ENCODE measurements at places on chromosomes 1 and 21. TPM values are rescaled to one million over a fixed set of nuclear protein-coding genes. Genes with fewer than 3 reads are reported as not detected.

GRCh38 chr1:244214009-244214967, 163.2 kb downstream of the ZBTB18 start:
- peak; percentile 99 for DNase-seq

GRCh38 chr1:222889440-222889839, 74.6 kb downstream of the DISP1 start:
- DNase-seq: peak; percentile 20

IGSF21 gene
- total RNA-seq: not detected

- no peak for DNase-seq
Observed at GRCh38 chr1:210532223-210532598, 203.5 kb downstream of the HHAT start.

DIO1 gene
- not detected for total RNA-seq

DNA sequence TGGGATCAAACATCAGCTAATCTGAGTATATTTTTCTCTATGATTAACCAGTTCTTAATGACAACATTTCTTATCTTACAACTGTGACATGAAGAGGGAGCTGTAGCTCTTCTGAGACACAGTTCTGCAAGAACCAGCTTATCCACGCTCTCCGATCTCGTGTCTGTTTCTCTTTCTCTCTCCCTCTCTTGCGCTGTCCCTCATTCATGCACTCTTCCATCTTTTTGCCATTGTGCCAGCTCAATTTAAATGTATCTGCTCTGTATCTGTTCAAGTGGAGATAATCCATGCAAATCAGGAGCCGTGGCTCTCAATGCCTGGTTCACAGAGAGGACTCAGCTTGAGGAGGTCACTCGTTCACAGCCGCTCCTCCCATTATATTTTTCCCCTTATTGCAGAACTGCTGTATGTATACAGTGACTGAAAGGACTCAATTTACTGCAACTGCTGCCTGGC, 494.7 kb upstream of the ADGRL2 start:
- peak; percentile 57 for DNase-seq

GRCh38 chr1:32724678-32725614, 22.4 kb upstream of the SYNC start:
- DNase-seq: peak; percentile 88

DNA sequence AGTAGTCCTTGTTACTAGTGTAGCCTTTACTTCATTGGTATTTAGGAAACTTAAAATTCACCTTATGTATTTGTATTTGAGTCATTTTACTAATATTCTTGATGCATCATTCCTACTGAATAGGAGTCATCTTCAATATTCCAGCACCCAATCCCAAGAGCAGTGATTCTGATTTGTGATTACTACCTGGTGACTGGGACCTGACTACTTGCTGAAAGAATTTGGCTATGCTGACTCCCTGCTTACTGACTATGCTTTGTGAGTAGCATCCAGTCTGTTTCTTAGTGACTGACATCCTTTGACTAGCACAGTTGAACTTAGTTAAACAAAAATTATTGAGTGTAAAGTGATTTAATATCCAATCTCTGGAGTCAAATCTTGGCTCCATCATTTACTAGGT, 129.9 kb upstream of the NEGR1 start:
- DNase-seq: no peak

PPIH gene
- total RNA-seq: 22.6 TPM

BACE2 gene
- total RNA-seq: 696 TPM

DNA sequence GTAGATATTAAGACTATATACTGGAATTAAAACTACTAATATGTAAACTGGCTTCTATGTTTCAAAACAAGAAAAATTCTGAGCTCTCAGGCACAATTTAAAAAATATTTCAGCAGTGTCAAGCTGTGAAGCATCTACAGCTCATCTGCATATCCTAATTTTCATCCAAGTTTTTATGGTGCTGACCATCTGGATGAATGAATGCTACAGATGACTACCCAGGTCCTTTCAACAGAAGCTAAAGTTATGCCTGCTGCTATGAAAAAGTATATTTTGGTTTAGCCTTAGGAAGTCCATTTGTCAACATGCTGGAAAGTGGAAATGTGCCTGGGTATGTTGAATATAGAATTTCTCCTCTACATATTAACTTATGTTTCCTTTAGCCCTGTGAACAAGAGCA, 206.9 kb downstream of the NEGR1 start:
- DNase-seq: no peak

ALDH4A1 gene
- total RNA-seq: 17.8 TPM

GRCh38 chr1:24015221-24016210, 35.4 kb upstream of the SRSF10 start:
- DNase-seq: peak; percentile 21

DNA sequence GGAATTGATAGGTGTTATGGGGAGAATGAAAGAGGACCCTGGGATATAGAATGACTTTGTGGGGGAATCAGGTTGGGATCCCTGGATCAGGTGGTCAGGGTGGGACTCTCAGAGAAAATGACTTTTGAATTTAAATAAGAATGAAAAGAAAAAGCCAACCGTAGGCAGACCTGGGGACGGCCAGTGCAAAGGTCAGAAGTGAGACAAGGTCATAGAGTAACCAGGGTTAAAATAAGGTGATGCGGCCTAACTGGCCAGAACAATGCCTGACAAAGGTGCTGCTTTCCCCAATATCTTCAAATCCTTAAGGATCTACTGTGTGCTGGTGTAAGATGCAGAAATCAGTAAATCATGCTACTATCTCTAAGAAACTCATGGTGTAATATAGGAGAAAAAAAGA, 238.4 kb upstream of the JUN start:
- no peak for DNase-seq

GRCh38 chr1:211734791-211735190, 59.4 kb upstream of the NEK2 start:
- peak; percentile 54 for DNase-seq

DNA sequence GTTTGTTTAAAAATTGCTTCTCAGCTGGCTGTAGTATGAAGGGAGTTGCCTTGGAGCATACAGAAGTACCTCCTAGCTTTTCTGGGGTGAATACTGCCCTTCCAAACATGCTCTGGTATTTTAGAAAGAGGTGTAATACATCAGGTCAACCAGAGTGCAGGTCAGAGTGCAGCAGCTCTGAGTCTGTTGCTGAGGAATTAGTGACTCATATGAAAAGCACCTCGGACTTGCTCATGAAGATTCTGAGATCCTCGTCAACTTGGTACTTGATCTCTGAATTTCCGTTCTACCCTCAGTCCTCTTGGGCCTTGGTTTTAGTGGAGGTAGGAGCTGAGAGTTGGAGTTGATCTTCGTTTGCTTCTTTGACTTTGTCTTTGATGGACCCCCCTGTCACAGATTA, 67.3 kb downstream of the NOS1AP start:
- DNase-seq: peak; percentile 61

GRCh38 chr1:191674626-191675179, 483.6 kb upstream of the RGS18 start:
- no peak for DNase-seq

CHRM3 gene
- total RNA-seq: 2.6 TPM

DNA sequence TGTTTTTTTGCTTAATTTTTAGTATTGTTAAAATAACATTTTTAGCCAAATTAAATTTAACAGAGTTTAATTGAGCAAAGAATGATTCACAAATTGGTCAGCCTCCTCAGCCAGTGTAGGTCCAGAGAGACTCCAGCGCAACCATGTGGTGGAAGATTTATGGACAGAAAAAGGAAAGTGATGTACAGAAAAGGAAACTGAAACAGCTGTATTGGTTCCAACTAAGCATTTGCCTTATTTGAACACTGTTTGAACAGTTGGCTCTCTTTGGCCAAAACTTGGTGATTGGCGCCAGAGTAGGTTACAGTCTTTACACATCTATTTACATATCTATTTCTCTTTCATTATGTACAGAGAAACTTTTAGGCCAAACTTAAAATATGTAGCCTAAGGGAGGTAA, 19.4 kb downstream of the RPS6KC1 start:
- peak; percentile 39 for DNase-seq

PIGK gene
- 30.6 TPM for total RNA-seq

ACTL8 gene
- not detected for total RNA-seq

PHTF1 gene
- 65.7 TPM for total RNA-seq

DNA sequence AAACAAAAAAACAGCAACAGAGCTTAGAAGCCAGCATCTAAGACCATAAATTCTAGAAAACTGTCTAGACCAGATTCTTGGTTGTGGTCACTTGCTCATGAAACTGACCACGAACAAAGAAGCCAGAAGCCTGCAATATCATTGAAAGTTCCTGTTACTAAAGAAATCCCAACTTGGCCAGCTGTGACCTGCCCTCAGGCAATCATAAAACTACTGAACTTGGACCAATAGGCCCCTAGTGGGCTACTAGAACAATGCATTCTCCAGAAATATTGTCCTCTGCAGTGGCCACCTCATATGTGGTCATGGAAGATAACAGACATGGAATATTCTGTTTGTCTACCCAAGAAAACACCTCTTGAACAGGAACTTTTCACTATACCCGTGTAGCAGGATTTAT, 87.7 kb downstream of the SPATA17 start:
- DNase-seq: no peak

DNA sequence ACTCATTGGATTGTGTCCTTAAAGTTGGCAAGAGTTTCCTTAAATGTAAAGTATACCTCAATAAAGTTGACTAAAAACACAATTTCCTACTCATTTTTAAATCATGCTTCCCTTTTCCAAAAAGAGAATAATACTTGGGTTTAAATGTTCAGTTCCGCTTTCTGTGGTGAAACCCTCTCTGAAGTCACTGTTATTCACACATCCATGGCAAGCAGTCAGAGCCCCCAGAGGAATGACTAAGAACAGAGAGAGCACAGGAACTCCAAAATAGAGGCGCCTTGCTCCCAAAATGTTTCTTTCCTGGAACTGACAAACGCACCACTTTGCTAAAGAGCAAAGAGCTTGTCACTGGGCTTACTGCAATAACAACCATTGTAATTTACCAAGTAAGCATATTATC, 142.5 kb downstream of the TIAM1 start:
- no peak for DNase-seq

DNA sequence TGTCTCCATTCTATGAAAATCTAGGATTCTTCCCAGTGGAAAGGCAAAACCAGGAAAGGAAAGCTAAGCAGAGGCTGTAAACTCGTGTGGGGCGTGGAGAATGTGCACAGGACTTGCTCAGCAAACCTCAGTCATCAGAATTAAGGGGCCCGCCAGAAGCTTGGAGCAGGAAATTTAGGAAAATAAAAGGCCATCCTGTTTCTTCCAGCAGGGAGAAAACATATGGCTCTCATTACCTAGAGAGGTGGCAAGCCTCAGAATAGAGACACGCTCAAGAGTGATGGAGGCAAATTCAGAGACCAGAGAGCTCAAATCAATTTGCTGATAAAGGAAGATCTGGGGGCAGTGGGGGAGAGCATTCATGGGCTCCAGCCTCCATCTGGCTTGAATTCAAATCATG, 151.9 kb upstream of the KLHDC7A start:
- DNase-seq: no peak

DNA sequence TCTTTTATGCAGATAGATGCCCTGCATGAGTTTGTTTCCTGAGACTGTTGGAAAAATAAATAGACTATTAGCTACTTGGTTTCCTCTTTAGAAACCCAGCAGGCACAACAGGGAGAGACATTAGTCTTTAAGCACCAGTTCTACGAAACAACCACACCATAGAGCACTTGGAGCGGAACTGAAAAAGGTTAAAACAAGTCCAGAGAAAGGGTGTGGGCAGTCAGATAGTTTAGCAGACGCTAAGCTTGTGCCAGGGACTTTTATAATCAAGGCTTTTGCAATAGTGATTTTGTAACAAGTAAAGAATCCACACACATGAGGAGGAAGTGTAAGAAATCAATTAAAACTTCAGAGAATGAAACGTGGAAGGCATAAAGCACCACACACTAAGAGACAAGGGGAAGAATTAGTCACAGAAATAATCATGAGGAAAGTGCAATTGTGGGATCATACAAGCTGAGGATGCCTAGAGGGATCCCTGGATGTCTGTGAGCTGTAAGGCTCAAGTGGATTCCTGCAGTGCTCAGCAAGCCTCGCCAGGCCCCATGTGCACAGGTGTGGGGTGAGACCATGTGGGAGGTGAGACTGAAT, 37.8 kb upstream of the TLR5 start:
- DNase-seq: no peak

GRCh38 chr1:35644204-35644603, 2.9 kb upstream of the PSMB2 start:
- DNase-seq: no peak

SPRR2E gene
- not detected for total RNA-seq

DNA sequence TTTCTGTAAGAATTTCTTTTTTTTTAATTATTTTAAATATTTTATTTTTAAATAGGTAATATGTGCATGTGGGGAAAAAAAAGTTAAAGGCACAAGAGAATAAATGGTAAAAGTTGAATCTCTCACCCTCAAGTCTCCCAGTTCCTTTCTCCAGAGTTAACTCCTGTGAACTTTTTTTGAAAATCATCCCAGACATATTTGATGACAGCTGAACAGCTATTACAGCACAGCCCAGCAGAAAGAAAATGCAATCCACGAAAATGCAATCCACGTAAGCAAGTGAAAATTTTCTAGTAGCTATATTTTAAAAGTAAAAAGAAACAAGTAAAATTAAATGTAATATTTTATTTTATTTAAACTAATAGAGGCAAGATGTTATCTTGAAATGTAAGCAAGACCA, 310.0 kb upstream of the RUNX1 start:
- DNase-seq: no peak

DNA sequence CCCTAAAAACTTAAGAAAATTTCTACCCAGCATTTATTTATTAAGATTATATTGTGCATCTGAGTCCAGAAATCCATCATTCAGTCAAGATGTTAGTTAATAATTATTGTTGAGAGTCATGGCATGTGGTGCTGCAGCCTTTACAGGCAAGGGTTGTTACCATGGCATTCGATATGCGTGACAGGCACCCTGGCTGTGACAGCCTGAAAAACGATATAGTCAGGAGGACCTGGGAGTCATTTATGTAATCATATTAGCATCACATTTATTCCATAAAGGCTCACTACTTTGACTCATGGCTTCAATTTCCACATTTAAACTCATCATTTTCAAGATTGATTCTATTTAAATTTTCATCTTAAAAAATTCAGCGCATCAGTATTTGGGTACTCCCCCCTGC, 68.0 kb downstream of the CACHD1 start:
- no peak for DNase-seq

- DNase-seq: no peak
Observed at GRCh38 chr1:2547210-2548067, 8.7 kb upstream of the TNFRSF14 start.

HSD3B2 gene
- total RNA-seq: not detected

SLC6A9 gene
- total RNA-seq: not detected

CCDC181 gene
- total RNA-seq: not detected

DNA sequence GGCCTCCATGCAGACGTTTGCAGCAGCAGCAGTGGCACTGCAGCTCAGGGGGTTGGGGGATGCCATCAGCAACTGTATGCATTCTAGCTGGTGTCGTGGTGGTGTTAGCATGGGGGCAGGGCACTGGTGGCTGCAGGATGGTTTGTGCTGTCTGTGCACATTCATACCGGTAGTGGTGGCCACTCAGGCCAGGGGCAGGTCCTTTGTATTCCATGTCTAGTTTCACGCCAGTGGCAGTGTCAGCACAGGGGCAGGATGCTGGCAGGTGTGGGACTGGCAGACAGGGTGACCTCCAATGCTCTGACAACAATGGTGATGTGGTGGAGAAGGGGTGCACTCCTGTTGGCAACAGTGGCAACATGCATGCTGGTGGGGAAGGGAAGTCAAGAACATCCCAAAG, 194.2 kb upstream of the LRRC7 start:
- DNase-seq: no peak

PTGFR gene
- total RNA-seq: 0.34 TPM

All from dermis blood vessel endothelial cell (primary cell).